ENCODE measurements at places on chromosomes 5 and 9. TPM values are rescaled to one million over a fixed set of nuclear protein-coding genes. Genes with fewer than 3 reads are reported as not detected.

The SPARC gene
- total RNA-seq: 439 TPM

The BTNL8 gene
- 0.27 TPM for total RNA-seq

The ADAMTS12 gene
- total RNA-seq: 1.4 TPM

The PCDHA8 gene
- not detected for total RNA-seq

The FOXD4L4 gene
- not detected for total RNA-seq

The ZDHHC11 gene
- total RNA-seq: 40.1 TPM

The SPATA31A3 gene
- total RNA-seq: not detected

The FOXD4L3 gene
- total RNA-seq: not detected

The GLRA1 gene
- not detected for total RNA-seq

The BNC2 gene
- 6.3 TPM for total RNA-seq

The NME5 gene
- total RNA-seq: 2.1 TPM

The SUSD3 gene
- total RNA-seq: 0.87 TPM

The FOXD4L6 gene
- not detected for total RNA-seq

The SLC2A8 gene
- 18.6 TPM for total RNA-seq

The NUTM2G gene
- total RNA-seq: not detected

The ADAMTSL2 gene
- total RNA-seq: 5.1 TPM

The FAXDC2 gene
- 26.1 TPM for total RNA-seq

Measured in left ventricle myocardium superior (tissue), 1 donor.